ENCODE measurements at places on chromosomes 6 and 20.

DNA sequence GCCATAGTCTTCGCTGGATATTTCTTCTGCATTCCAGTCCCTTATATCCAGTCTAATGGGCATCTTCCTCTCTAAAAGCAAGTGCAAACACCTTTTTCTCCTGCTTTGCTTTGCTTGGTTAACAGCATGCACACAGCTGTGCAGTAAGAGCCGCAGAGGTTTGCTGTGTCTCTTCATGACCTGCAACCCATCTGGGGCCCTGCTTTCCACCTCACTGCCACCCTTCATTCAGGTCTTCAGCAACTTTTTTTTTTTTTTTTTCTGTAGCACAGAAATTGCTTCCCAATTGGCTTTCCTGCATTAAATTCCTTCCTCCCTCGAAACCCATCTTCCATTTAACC, 14.4 kb downstream of the NEDD9 start:
- DNase-seq, result no peak

- DNase-seq, result peak; percentile 91
Measured at GRCh38 chr6:36623547-36624459, 29.6 kb downstream of the SRSF3 start.

DNA sequence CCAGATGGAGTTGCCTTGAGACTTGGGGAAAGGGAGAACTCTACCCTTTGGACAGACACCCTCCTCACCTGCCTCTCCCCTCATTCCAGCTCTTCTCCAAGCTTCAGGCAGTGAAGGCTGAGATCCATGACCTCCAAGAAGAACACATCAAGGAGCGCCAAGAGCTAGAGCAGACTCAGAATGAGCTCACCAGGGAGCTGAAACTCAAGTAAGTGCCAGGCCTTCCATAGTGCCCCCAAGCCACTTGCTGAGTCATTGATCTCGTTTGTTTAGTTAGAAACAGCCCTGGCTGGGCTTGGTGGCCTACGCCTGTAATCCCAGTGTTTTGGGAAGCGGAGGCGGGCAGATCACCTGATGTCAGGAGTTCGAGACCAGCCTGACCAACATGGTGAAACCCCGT, 39.2 kb downstream of the KIF3B start:
- no peak for DNase-seq

- DNase-seq, result no peak
Measured at GRCh38 chr6:161853657-161854056, 579.8 kb upstream of the AGPAT4 start.

DNA sequence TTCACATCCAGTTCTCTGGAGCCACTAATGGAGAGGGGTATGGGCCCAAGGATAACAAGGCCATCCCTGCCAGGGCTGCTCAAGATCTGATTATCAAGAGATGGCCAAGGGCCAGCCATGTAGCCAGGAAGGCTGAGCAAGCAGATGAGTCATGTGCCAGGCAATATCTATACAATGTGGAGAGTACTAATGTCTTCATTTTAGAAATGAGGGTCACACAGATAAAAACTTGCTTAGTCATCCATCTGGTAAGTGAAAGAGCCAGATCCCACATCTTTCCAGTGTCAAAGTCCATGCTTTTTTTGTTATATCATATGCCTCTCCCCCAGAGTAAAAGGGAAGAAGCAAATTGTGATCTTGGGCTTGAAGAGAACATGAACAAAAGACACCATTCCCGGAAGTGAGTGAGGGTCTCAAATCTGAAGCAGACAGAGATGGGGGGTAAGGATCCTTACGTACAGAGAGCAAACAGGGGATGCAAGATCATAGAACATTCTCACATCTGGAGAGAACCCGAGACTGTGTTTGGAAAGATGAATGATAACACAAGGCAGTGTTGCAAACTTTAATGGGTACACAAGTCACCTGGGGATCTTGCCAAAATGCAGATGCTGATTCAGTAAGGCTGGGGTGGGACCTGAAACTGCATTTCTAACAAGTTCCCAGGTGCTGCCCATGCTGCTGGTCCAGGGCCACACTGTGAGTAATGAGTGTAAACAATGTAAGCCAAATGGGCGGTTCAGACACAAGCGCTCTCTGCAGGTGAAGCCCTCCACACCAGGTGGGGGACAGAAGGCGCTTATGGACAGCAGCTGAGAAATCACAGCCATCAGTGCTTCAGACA, 20.0 kb upstream of the GSTA3 start:
- DNase-seq, result no peak

DNA sequence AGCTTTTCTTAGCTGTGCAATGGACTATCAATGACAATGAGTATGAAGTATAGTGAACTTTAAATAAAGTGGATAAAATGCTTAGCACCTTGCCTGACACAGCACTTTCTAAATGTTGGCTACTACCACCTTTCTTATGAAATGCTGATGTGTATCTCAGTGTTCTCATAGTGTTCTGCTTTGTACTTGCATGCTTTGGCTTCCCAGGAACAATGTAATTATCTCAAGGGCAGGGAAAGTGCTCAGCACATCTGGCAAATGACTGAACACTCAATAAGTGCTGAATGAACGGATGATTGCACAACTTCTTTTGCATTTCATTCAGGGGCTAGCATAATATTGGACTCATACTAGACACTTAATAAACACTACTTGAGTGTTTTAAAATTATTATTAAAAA, 28.2 kb upstream of the NOX3 start:
- DNase-seq, result no peak

- DNase-seq, result no peak
Measured at GRCh38 chr20:15047601-15048000, 710.2 kb upstream of the FLRT3 start.

DNA sequence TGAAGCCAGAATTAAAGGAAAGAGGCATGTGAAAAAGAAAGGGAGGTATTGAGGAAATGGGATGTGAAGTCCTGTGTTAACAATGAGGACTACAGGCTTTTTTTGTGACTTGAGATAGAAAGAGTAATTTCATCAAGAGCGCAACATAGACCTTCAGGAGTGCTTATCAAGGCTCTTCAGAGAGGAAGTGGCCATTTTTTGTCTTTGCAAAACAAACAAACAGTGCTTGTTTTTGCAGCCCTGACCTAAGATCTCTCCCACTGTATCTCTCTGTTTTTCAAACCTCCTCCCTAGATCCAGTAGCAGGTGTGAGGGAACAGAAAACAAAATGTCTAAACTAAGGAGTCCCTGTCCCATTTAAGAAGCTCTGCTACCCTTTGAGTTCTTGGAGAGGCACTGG, 710.3 kb upstream of the MARCKS start:
- no peak for DNase-seq

GRCh38 chr6:151176911-151177770, 62.6 kb upstream of the AKAP12 start:
- no peak for DNase-seq

DNA sequence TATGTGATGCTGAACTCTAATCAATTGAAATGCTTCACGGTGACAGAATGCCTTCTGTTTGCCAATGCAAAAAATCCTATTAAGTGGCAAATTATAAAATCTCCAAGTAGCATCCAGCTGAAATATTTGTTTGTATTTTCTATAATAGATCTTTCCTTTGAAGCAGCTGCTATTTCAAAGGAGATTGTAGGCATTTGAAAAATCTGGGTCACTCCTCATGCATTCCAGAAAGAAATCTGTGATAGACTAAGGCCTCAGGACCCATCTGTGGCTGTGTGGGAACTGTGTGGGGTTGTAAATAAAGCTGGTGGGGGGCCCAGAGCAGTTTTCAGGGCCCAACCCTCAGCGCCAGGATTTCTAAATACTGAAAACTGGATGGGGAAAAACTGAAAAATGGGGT, 216.9 kb upstream of the ARG1 start:
- no peak for DNase-seq

DNA sequence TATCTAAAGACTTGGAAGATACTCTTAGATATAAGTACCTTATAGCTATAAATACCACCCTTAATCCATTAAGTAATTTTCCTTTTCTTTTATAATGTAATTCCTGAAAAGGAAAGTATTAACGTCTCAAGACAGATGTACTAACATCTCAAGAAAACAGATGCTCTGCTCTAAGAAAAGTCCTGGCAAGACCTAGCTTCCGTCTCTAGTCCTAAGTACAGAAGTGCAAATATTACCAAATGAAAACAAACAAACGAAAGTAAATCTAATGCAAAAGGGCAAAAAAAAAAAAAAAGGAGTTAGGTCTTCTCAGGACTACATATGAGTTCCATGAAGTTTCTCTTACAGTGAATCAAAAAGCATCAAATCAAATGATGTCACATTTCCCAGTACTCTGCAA, 106.8 kb upstream of the PDE10A start:
- DNase-seq, result no peak

DNA sequence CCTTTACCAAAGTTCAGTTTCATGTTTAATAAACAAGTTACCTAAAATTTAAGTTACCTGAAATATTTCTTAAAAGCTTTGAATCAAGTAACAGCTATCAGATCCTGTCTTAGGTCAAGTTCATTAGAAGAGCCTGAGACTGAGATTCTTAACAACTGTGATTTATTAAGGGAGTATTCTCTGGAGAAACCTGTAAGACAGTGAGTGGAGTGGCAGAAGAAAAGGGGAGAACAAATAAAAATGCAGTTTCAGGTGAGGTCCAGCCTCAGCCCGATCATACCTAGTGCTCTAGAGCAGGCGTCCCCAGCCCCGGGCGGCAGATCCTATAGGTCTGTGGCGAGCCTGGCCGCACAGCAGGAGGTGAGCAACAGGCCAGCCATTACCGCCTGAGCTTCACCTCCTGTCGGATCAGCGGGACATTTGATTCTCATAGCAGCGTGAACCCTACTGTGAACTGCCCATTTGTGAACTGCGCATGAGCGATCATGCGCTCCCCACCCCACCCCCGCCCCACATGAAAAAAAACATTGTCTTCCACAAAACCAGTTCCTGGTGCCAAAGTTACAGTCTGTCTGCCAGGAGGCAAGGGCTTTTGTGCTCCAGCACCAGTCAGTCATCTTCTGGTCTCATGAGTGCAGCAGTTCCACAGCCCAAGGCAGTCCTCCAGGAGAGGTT, 59.2 kb upstream of the ADGRB3 start:
- no peak for DNase-seq

DNA sequence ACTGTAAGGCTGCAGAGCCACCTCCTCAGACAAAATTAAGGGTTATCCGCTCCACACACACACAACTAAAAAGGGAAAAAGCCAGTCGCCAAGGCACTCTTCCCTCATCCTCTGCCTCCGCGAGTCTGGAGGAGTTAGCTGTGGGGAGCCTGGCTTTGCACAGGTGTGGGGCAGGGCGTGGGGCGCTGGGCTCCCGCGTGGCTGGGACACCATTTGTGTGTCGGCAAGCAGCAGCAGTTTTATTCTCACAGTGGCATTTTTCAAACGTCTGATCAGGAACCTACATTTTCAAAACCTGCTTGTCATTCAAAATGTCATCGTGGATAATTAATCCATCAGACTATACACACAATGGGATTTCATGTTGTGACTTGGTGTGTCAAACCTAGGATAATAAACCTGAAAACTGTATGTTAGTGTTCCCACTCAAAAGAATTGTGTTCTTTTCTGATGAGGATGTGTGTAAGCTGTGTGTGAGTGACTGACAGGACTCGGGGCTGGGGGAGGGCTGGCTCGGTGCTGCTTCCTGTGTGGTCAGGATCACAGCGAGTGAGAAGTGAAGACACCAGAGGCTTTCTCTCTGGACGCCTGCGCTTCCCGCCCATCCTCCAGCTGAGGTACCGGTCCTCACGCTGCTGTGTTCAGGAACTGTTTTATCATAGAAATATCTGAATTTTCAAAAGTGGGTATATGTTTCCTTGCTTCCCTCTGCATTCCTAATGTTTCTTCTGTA, 83.1 kb downstream of the IRF4 start:
- no peak for DNase-seq

DNA sequence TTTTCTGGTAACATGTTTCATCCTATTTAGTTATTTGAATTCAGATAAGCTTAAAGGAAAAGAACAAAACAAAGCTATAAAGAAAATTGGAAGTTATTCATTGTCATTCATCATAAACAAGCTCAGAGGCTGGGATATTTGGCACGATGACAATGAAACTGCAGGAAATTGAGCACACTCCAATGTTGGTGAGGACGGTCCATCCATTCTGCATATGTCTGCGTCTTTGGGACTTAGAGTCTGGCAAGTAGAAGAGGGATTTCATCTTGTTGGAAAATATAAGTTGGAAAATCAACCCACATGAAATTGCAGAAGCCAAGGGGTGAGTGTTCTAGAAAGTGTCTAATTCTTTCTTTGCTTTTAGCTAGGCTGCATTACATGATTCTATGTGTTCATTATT, 78.4 kb downstream of the HDGFL1 start:
- DNase-seq, result no peak

GRCh38 chr6:166603043-166603690, 16.7 kb upstream of the RAMACL start:
- no peak for DNase-seq

DNA sequence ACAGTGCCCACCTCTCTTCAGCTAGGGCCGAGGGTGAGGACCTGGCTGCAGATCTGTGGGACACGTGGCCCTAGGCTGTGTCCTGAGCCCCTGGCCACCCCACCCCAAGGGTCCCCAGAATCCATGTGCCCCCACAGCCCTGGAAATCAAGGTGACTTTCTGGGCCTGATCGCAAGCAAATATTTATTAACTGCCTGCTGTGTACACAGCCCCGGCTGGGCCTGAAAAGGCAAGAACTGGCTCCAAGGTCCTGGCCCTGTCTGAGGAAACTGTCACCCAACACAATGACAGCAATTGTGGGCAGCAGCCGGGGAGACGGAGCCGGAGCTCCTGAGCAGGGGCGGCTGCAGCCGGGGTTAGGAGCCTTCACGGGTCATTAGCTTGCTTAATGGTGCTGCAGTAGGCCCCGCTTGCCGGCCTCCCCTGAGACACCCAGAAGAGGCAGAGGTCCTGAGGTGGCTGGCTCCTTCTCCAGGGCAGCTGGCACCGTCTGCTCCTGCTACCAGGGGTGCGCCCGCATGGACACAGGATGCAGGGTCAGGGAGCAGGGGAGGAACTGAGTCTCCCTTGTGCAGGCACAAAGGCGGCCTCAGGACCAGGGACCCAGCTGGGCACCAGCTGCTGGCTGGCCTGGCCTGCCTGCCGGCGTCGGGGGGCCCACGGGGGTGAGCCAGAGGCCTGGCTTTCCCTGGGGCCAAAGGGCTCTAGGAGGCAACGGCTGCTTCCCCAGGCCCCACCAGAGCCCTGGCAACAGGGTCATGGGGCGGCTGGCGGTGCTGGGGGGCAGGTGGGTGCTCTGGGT, 24.1 kb downstream of the NPEPL1 start:
- no peak for DNase-seq

GRCh38 chr20:62567246-62568044, 74.9 kb upstream of the SLCO4A1 start:
- no peak for DNase-seq

- no peak for DNase-seq
Measured at GRCh38 chr20:25544734-25545133, 40.6 kb downstream of the NINL start.

GRCh38 chr6:110618591-110619267, 142.3 kb upstream of the SLC22A16 start:
- DNase-seq, result no peak

DNA sequence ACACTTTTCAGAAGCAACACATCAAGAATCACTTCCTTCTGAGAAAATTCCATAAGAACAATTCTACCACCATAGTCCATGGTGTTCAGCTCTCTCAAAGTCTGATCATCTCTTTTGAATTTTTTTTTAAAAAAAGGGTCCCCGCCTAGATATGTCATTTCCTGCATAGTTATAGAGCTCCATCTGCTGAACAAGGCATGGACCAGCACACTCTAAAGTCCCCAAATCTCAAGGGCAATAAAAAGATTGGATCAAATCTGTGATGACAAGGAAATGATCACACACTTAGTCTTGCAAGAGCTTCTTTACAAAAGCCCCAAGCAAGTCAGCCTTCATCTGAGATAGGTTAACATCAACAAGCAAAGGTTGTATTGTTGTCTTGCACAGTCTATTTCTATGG, 100.7 kb upstream of the STMND1 start:
- no peak for DNase-seq

GRCh38 chr6:100833972-100834574, 47.1 kb downstream of the ASCC3 start:
- no peak for DNase-seq

- DNase-seq, result no peak
Measured at GRCh38 chr20:53833333-53834061, 236.9 kb downstream of the BCAS1 start.
